GM10248 (cell line): ENCODE measurements at places on chromosomes 11 and 22.

DNA sequence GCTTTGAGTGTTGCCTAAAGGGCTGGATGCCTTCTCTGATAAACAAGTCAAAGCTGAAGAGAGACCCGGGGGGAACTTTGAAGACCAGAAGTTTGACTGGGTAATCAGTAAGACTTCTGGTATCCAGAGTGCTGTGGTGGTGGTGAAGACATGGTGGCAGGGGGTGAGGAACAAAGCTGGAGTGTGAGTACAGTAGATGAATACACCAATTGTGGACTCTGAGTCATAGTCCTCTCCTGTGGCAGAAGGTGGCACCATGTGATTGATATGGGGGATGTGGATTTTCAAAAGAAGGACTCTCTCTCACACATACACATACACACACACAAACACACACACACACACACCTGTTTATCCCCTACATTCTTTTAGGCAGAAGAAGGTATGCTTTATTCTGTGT is 12.3 kb downstream of the MS4A6A start:
- DNase-seq = no peak

GRCh38 chr22:38824585-38824984 is 19.2 kb downstream of the NPTXR start:
- DNase-seq = peak; percentile 67

DNA sequence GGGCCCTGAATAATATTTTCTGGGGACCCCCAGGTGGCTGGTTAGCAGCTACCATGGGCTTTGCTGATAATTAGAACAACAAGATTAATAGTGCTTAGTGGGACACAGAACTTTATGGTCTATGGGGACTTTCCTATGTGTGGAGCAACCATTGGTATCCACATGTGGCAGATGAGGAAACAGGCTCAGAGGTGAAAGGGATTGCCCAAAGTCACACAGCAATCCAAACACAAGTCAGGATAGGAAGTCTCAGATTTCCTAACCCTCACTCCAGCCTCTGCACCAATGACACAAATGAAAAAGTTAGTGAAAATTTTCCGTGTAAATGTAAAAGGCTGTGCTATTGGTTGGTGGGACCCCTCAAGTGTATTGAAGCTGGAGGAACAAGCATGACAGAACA is 15.3 kb upstream of the SLCO2B1 start:
- no peak for DNase-seq

DNA sequence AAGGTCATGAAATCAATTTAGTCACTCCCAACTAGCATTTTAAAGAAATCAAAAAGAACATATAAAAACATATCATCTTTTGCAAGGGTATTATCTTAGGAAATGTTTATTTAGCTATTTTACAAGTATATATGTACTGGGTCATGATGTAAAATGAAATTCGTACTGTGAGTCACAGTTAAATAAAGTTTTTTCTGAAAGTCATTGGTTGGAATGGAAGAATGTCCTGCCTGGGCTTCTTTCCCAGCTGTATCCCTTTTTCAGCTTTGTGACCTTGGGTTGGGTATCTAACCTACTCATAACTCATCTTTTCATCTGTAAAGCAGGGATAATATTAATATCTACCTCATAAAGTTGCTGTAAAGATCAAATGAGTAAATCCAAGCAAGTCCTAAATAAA is 15.7 kb downstream of the FDX1 start:
- no peak for DNase-seq

GRCh38 chr11:26649884-26650283 is 72.0 kb downstream of the SLC5A12 start:
- peak; percentile 30 for DNase-seq

DNA sequence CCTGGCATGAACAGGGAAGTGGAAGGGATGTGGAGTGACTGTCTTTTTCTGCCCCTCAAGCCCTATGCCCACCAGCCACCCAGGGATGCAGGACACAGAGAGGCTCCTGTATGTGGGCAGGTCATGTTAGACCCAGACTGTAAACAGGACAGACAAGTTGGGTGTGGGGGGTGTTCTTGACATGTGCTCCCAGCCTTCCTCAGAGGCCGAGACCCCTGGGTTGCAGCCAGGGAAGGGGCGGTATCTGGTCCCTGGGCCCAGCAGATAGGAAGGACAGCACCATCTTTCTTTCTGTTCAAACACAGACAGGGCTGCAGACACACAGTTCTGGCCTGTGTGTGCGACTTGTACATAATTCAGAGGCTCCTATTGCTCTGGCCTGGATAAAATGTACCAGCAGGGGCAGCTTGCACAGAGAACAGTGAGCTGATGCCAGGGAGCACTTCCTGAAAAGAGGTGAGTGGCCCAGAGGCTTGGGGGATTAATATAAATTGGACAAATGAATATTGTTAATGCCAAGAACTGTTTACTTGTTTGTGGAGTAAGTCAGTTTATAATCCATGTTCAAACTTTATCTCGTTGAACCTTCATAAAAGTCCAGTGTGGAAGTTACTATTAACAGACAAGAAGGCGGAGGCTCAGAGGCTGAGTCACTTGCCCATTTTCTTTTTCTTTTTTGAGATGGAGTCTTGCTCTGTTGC is 16.6 kb downstream of the GDPD5 start:
- no peak for DNase-seq

- no peak for DNase-seq
These were observed 66.3 kb downstream of the PAK1 start for GRCh38 chr11:77407613-77408012.

GRCh38 chr22:35883031-35883620 is 145.5 kb downstream of the RBFOX2 start:
- no peak for DNase-seq

GRCh38 chr22:38294193-38294592 is 21.4 kb upstream of the TMEM184B start:
- DNase-seq = no peak

GRCh38 chr22:19088866-19089595 is 33.2 kb downstream of the DGCR2 start:
- DNase-seq = no peak

DNA sequence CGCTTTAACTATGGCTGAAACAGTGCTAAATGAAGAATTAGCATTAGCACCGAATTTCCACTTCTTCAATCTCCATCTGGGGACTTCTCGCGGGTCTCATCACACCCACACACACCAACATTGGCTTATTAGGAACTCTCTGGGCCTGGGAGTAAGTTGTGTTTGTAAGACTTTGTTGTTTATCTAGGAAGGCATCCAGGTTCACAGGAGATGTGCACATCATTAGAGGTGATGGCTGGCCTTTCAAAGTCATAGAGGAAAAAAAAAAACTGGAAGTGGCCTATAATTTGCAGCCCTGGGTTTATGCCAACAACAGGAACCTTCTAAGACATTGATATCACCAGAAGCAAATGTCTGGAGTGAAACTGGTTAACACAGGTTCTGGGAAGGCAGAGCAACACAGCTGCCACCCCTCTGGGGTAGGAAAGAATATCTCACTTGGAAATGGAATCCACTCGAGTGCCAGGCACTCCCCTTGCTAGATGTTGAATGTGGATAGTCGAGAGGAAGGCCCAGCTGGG is 84.5 kb downstream of the TRAF6 start:
- DNase-seq = no peak

DNA sequence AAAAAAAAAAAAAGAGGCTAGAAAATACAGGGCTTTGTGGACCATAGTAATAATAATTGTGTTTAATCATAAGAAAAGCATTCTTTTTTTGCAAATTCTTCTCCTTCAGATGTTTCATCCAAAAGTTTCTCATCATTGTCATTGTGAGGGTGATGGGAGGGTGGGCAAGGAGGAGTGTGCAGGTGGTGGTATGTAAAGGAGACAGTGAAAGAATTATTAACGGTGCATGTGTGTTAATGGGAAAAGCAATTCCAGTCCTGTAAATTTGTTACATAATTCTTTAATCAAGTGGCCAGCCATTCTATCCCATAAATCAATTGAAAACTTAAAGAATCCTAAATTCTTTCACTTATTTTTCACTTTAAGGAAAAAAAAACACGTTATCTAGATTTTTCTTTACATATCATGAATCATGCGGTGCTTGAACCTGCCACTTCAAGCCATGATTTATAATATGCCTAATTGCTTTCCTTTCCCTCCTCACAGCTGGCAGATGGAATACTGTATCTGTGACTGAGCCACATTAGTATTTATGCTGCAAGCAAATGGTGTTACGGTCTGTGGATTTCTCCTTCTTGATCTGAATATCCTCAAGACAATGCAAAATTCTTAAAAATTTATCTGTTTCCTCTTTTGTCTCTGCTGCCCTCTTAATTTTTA is 318.5 kb downstream of the JRKL start:
- no peak for DNase-seq

GRCh38 chr11:65392186-65392829 is 5.9 kb downstream of the FRMD8 start:
- no peak for DNase-seq

DNA sequence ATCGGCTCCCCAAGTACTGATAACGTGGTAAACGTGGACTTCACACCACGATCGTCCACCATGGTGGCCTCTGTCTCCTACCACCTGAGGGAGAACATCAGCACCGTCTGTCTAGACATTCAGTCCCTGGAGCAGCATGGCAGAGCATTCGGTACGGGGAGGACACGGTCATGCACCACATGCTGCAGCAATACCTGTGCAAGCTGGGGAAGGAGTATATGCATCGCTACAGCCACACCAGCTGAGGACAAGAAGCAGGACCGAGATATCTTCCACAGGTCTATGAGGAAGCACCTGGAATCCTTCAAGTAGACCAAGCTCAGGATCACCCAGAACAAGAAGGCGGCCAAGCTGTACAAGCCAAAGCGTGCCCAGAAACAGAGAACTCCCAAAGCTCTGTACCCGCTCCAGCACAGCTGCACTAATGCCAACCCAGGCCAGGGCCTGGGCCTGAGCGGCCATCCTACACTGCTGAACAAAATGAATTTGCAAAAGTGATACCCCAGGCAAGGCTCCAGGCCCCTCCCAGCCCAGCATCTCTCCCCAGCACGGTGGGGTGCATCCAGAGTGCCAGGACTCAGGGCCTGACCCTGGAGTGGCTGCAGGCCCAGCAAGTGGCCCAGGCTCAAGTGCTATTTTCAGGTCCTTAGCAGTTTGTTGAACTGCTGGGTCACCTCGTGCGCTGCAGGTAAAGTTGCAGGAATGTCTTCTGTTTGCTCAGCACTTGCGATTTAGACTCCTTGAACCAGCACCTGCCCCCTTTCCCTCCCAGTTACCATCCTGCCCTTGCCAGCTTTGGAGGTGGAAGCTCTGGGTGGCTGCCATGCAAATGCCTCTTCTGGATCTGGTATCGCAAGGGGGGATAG is 119.3 kb upstream of the SERPIND1 start:
- no peak for DNase-seq

GRCh38 chr11:396948-397548 is 3.0 kb downstream of the PKP3 start:
- DNase-seq = peak; percentile 91

DNA sequence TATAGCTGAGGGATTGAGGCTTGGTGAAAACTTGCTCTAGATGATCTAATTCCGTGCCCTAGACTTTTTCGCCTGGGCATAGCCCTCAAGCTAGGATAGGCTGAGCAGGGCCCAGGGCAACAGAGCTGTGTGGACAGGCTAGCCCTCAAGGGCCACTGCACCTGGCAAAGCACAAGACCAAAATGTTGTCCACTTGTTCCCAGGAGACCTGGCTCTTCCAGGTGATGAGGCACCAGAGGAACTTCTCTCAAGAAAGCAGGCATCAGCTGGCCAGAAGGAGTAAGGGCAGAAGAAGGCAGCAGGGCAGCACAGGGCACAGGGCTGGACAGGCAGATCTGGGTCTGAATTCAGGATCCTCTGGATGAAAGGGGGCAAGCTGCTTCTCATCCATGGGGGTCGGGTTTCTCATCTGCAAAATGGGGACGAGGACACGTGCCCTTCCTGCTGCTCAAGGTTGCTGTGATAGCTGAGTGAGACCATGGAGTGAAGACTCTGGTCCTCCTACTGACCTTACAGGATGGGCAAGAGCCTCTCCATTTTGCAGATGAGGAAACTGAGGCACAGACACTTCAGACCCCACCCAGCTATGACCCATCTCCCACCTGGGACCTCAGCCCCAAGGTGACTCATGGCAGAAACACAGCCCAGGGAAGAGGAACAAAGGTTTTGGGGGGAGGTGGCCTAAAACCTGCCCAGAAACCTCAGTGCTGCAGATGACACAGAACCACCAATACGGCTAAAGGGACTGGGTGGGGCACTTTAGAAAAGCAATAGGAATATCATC is 42.2 kb upstream of the PRDM11 start:
- no peak for DNase-seq
